Bladder microvascular endothelial cell (primary cell): ENCODE measurements at places on chromosomes 5 and 9. TPM values are rescaled to one million over a fixed set of nuclear protein-coding genes. Genes with fewer than 3 reads are reported as not detected.

The CD74 gene
- total RNA-seq, result 5.7 and 10.7 TPM in 2 replicates

The PCDHA7 gene
- under 0.01 and 0.06 TPM in 2 replicates for total RNA-seq

The CCIN gene
- 0.16 and 1.2 TPM in 2 replicates for total RNA-seq

The SYK gene
- total RNA-seq, result not detected in 2 replicates

The FAT2 gene
- total RNA-seq, result under 0.01 TPM in 1 of 2 replicates, not detected in the other

The NUTM2F gene
- total RNA-seq, result not detected in 2 replicates

The TGFBR1 gene
- total RNA-seq, result 10.7 and 23.7 TPM in 2 replicates

The INSL4 gene
- not detected in 2 replicates for total RNA-seq

The FTMT gene
- not detected in 2 replicates for total RNA-seq

The SPAAR gene
- 3.4 and 5.8 TPM in 2 replicates for total RNA-seq

The CAST gene
- 76.4 and 102 TPM in 2 replicates for total RNA-seq

The CETN3 gene
- total RNA-seq, result 9.9 and 17.4 TPM in 2 replicates

The ELOVL7 gene
- total RNA-seq, result 0.38 and 1.8 TPM in 2 replicates

The PCDHB13 gene
- total RNA-seq, result 0.32 and 3.3 TPM in 2 replicates

The C9orf50 gene
- total RNA-seq, result under 0.01 TPM in 1 of 2 replicates, not detected in the other

The ZNF483 gene
- 0.81 and 2.1 TPM in 2 replicates for total RNA-seq

The PDE6A gene
- 0.06 TPM in 1 of 2 replicates, not detected in the other for total RNA-seq

The PCDHGC3 gene
- total RNA-seq, result 6.5 and 22.3 TPM in 2 replicates

The TUT7 gene
- 21.0 and 43.5 TPM in 2 replicates for total RNA-seq

The TMOD1 gene
- total RNA-seq, result 1.5 and 7.9 TPM in 2 replicates

The CCNB1 gene
- total RNA-seq, result 64.4 and 126 TPM in 2 replicates

The CCDC152 gene
- 0.06 and 0.16 TPM in 2 replicates for total RNA-seq
